WTC11 (cell line): ENCODE measurements at places on chromosomes 3 and 15. TPM values are rescaled to one million over a fixed set of nuclear protein-coding genes. Genes with fewer than 3 reads are reported as not detected.
A peak's percentile ranks its signal among the peaks of the same experiment; 100 is the strongest.

DNA sequence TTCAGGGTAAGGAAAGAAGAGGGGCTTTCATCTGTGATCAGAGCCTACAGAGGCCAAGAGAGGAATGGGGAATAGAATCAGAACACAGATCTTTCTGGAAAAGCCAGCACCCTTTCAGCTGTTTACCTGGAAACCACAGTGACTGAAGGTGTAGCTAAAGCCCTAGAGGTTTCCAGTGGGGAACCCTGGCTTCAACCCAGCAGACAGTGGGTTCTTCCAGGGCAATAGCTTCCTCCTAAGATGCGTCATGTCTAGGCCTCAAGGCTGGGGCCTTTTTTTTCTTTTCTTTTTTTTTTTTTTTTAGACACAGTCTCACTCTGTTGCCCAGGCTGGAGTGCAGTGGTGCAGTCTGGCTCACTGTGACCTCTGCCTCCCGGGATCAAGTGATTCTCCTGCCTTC is 3.1 kb upstream of the CPNE9 start:
- peaks cover 21% of the 10 kb centered on the region for H3K27me3 ChIP-seq
- H3K4me3 ChIP-seq: no peak overlapping the region
- no peaks in the 10 kb centered on the region for H3K36me3 ChIP-seq
- DNase-seq: no peak
- H3K4me1 ChIP-seq: no peaks in the 10 kb centered on the region

GRCh38 chr15:74200871-74201419 is 1.6 kb downstream of the STRA6 start:
- no peak for DNase-seq
- peaks cover 60% of the 10 kb centered on the region for H3K4me1 ChIP-seq
- peaks cover 14% of the 10 kb centered on the region for H3K27me3 ChIP-seq
- H3K27ac ChIP-seq: no peak overlapping the region

DNA sequence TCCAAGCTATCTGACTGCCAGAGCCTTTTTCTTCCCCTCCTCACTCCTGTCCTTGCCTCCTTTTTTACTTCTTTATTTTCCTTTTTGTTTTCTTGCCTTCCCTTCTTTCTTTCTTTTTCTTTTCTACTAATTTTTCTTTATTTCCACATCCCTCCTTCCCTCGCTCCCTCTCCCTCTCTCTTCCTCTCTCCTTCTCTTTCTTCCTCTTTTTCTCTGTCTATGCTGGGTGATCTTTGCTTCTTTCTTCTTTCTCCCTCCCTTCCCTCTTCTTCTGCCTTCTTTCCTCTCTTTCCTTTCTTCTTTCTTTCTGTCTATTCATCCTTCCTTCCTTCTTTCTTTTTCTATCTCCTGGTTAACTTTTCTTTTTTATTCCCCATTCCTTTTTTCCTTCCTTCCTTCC is 564.8 kb downstream of the NSUN3 start:
- H3K27ac ChIP-seq: no peak overlapping the region
- peaks cover 6% of the 10 kb centered on the region for H3K4me1 ChIP-seq
- H3K36me3 ChIP-seq: peaks cover 2% of the 10 kb centered on the region; the same call in 1 of the 2 replicates
- DNase-seq: no peak
- no peak overlapping the region for H3K4me3 ChIP-seq
- H3K27me3 ChIP-seq: no peaks in the 10 kb centered on the region; the same call in 1 of the 2 replicates

- H3K27me3 ChIP-seq: no peaks in the 10 kb centered on the region
- no peak overlapping the region for H3K4me3 ChIP-seq
- H3K27ac ChIP-seq: no peak overlapping the region
- H3K36me3 ChIP-seq: no peaks in the 10 kb centered on the region
- H3K4me1 ChIP-seq: peaks cover 22% of the 10 kb centered on the region
Measured at GRCh38 chr3:169394316-169394715, 269.2 kb downstream of the MECOM start.

GRCh38 chr3:50237133-50237651 is 1.2 kb downstream of the GNAI2 start:
- peak overlapping the region; percentile 97 for H3K4me3 ChIP-seq
- peak; percentile 49 for DNase-seq
- H3K36me3 ChIP-seq: no peaks in the 10 kb centered on the region
- H3K4me1 ChIP-seq: peaks cover 59% of the 10 kb centered on the region
- peak overlapping the region; percentile 88 for H3K27ac ChIP-seq

- H3K27ac ChIP-seq: no peak overlapping the region
- peaks cover 9% of the 10 kb centered on the region for H3K4me1 ChIP-seq
- DNase-seq: no peak
- no peaks in the 10 kb centered on the region; the same call in 1 of the 2 replicates for H3K27me3 ChIP-seq
Measured at GRCh38 chr3:13508496-13508895, 28.4 kb downstream of the HDAC11 start.

DNA sequence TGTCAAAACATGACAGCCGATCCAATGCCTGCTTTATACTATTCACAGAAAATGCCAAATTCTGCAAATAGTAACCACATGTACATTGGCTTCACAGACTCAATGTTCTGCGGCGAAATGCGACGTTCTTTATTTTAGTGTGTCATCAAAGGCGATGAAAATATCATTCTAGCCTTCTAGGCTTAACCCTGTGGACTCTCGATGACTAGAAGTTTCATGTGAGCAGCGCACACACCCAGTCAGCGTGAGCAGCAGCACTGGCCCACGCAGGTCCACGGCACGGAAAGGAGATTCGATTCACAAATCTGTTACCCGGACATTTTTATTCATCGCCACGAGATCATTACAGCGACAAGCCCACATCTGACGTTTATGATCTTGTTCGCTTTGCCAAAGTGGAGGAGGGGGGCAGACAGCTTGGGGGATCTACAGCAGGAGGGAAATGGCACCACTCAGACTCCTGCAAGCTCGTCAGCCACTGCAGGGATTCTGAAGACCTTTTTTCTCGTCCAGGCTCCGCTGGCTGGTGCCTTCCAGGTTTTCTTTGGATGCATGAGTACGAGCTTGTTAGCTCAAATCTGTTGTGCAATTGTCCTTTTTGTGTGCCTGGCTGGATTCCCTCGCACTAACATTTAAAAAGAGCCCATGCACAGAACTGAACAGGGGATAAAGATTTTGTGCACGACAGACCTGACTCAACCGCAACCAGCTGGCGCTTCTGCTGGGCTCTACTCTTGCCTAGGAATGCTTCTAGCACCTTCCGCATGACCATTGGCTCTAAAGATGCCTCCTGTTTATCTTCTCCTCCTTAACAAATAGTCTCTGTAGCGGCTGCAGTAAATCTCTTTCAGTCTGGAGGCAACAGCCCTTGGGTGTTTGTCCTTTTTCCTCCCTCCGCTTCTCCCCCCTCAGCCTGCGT is 938.4 kb downstream of the MCTP2 start:
- no peak for DNase-seq
- H3K36me3 ChIP-seq: no peaks in the 10 kb centered on the region
- H3K27me3 ChIP-seq: no peaks in the 10 kb centered on the region

The LCMT2 gene
- total RNA-seq: 7.6 to 10.6 TPM (median 9.6 TPM) in 3 replicates

The RGMA gene
- total RNA-seq: 36.9 to 47.2 TPM (median 37.7 TPM) in 3 replicates

The KCNH8 gene
- total RNA-seq: 2.5 to 2.8 TPM (median 2.8 TPM) in 3 replicates

The KLHL6 gene
- total RNA-seq: 0.11 to 0.23 TPM (median 0.18 TPM) in 3 replicates

The ITIH1 gene
- total RNA-seq: 0.26 to 0.69 TPM (median 0.50 TPM) in 3 replicates

The CCR8 gene
- 0.33 TPM in 1 of 3 replicates, not detected in the others for total RNA-seq

The GANC gene
- 18.5 to 20.5 TPM (median 19.6 TPM) in 3 replicates for total RNA-seq
